SIG-M5 (cell line): ENCODE measurements at places on chromosomes 5 and 9.

- no peak for DNase-seq
Measured at GRCh38 chr5:79590396-79590999, 21.7 kb upstream of the TENT2 start.

GRCh38 chr5:81908771-81909170, 63.1 kb upstream of the ATG10 start:
- peak; percentile 50 for DNase-seq

DNA sequence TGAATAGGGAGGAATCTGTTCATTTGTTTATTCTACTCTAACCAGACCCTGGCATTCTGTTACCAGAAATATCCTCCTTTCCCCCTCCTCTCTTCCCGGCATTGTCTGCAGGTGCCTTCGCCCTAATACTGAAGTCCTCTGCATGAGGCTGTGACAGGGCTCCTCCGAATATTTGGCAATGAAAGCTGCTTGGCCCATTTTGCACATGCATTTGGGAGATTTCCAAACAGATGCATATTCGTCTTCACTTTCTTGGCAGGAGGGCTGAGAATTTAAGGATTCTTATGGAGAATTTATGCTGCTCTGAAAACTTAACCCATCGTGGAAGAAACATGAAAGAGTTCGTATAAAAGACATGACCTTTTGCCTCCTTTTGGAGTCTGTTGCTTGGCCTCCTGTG, 484.0 kb downstream of the ZNF608 start:
- DNase-seq, result no peak

DNA sequence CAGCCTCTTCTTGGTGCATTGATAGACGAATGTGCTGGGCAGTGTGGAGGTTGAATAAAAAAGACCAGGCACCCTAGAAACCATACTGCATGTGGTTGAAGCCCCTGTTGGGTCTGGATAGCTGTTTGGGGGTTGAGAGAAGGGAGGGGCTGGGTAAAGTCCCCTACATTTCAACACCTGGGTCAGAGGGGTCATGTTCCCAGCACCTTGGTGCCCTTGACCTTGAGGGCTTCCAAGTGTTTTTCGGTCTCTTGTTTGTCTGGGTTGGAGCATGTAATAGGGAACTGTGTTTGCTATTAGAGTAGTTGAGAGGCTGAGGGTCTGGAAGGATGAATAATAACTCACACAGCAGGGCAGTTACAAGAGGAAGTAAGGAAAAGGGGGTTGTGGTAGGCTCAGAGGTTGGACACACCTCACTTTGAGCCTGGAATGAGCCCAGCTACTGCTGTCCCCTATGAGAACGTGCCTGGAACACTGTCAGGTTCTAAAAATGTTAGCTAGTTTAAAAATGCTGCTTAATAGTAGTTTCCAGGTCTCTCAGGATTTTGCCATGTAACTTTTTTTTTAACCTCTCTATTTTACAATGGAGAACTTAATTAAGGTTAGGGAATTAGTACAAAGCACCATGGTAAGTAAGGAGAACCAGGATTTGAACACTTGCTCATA, 155.2 kb upstream of the SPRY4 start:
- DNase-seq, result no peak

DNA sequence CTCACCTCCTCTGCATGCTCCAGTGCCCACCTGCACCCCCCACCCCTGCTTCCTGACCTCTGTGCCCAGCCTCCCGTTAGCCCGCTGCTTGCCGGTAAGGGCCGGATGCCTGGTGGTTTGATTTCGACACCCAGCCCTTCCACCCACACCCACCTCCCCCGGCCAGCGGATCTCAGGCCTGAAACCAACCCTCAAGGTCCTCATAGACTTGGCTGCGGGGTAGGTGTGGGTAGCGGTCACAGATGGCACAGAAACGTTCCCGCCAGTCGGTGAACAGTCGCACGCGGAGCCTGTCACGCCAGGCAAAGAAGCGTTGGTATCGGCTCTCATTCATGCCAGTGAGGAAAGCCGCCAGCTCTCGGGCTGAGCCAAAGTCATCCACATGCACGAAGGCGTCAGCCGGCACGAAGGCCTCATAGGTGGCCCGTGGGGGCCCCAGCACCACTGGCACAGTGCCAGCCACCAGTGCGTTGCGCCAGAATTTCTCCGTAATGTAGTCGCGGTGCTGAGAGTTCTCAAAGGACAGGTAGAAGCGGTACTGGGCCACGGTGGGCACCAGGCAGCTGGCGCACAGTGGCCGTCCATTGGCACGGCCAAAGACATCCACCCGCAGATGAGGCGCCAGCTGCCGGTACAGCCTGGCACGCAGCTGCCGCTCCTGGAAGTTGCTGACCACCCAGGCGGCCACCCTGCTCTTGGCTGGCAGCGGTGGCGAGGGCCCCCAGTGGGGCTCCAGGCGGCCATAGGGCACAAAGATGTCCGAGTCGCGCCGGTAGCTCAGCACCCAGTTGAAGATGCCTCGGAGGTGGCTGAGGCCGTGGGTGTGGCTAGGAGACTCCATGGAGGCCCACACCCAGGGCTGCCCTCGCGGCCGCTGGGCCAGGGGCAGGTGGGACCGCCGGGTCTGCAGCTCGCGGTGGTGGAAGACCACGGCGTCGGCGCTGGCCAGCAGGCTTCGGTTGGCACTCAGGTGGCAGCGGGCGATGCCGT, 1.1 kb downstream of the FUT7 start:
- DNase-seq, result no peak

DNA sequence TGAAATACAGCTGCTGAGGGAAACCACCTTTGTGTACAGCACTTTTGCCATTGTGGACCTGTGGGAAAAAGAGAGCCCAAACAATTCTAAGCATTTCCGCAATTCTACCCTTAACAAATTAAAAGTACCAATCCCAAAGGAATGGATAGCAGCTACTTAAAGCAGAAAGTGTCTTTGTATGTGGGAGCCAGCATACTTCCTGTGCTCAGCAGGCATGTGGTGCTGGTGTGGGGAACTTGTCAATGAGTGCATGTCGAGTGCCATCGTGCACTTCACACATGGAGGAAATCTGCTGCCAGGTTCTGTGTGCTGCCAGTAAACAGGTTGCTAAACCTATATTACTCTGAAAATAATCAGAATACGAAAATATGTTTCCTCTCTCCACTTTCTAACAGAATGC, 399.0 kb downstream of the LRRC70 start:
- DNase-seq, result no peak

DNA sequence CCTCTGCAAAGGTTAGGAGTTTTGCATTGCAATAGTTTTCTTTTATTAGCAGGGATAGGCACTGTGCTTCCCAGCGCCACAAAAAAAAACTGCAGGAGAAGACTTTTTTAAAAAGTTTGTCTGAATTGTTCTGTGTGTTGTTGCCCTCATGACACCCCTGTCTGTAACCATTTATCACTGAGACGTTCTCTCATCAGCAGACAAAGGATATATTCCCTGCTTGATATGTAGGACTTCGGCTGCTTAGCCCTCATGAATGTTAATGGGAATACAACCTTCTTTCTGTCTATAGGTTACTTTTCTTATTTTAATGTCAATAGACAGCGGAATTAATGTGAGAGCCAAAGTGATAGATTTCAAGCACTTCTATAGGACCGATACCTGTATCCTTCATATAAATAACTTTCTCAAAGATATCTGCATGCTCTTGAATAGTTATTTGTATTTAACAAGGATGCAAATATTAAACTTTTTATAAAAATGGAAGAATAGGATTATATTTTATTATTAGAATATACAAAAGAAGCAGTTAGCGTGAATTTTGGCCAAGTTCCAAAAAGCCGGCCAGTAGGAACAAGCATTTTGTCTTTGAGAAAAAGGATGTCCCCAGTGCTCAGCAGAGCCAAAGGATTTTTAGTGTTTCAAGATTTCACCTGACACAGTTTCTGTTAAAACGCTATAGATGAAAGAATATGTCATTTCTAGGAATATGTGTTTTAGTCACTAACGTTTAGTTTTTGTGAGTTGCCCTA, 1.5 kb upstream of the LYSMD3 start:
- DNase-seq, result no peak

DNA sequence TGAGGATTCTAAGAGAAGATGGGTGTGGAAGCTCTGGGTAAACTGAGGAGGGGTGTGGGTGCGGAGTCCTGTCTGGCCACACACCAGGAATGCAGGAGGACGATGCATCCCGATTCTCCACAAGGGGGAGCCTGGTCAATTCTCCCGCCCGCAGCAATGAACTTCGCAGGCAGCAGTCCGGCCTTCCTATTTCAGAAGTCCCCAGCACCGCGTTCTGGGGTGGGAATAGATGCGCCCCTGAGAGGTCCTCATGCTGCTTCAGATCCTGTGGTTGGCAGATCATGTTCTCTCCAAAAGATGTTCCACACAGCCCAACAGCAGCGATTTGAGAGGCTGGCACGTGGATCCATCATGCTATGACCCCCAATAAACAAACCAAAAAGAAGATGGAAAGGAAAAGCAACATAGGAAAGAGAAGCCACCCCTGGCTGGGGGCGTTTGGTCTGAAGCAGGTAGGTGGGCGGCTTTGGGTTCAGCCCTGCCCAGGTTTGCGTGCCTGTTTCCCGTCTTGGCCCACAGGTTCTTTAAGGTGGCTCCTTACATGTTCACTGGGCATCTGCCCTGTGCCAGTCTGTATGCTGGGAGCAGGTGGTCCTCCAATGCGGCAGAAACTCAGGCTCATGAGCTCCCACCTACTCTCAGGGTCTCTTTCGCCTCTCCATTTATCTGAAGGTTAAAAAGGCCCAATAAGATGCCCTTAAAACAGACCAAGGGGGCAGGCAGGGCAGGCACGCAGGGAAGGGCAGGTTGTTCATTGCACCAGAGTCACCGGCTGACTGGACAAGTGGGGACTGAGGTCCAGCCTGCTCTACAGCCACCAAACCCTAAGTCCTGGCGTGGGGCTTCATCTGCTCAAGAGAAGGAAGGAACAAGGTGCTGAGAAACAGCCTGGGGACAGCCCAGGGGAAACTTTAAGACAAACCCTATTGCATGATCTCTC, 171.6 kb downstream of the PAX5 start:
- no peak for DNase-seq

GRCh38 chr5:89967771-89968444, 441.6 kb downstream of the CETN3 start:
- no peak for DNase-seq

DNA sequence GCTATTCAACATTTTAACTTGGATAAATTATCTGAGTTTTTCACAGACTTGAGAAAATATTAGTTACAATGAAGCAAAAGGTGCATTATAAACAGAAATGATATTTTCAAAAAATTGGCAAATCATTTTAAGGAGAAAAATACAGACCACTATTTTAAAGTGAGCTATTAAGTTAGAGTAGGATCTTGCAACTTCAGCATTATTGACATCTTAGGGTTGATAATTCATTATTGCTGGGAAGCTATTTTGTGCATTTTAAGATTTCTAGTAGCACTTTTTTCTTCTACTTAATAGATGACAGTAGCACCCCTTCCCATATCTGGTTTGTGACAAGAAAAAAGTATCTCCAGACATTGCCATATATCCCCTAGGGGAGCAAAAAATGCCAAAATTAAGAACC, 774.1 kb downstream of the CDH12 start:
- DNase-seq, result no peak

DNA sequence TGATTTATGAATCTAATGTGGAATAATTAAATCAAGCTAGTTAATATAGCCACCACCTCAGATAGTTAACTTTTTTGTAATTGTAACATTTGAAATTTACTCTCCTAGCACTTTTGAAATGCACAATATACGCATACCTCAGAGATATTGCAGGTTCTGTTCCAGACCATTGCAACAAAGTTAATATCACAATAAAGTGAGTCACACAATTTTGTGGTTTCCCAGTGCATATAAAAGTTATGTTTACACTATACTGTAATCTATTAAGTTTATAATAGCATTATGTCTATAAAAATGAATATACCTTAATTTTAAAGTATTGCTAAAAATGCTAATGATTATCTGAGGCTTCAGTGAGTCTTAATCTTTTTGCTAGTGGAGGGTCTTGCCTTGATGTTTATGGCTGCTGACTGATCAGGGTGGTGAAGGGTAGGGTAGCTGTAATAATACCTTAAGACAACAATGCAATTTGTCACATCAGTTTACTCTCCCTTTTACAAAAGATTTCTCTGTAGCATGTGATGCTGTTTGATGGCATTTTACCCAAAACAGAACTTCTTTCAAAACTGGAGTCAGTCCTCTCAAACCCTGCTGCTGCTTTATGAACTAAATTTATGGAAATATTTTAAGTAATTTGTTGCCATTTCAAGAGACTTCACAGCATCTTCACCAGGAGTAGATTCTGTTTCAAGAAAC, 235.1 kb upstream of the ADAMTSL1 start:
- DNase-seq, result no peak
